ENCODE measurements at places on chromosomes 3 and 15.

- no peak for DNase-seq
Measured at GRCh38 chr3:138946663-138947494, at the start of the genes FOXL2 and FOXL2NB. Gene FOXL2, minus strand, starts transcription at chr3:138947137. Its CDS starts 415 bp downstream, at chr3:138946722. Gene FOXL2NB, plus strand, starts transcription at chr3:138947217. Its CDS starts 148 bp downstream, at chr3:138947365.

- no peak for DNase-seq
Measured at GRCh38 chr3:12759097-12759679, at the start of gene TMEM40. Gene TMEM40, minus strand, starts transcription at chr3:12759259. Its CDS starts 9,427 bp downstream, at chr3:12749832.

GRCh38 chr3:102180280-102180931 lies 254.4 kb upstream of the ZPLD1 start:
- DNase-seq = no peak

- peak; percentile 61 for DNase-seq
Measured at GRCh38 chr3:187669675-187670504, at the start of gene SST. Gene SST, minus strand, starts transcription at chr3:187670394. Its CDS starts 103 bp downstream, at chr3:187670291.

DNA sequence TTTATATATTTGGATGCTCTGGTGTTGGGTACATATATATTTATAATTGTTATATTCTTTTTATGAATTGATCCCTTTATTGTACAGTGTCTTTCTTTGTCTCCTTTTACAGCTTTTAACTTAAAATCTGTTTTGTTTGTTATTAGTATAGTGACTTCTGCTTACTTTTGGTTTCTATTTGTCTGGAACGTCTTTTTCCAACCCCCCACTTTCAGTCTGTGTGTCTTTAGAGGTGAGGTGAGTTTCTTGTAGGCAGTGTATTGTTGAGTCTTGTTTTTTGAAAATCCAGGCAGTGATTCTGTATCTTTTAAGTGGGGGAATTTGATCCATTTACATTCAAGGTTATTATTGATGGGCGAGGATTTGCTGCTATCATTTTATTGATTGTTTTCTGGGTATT lies 62.0 kb downstream of the AP4E1 start:
- DNase-seq = no peak

DNA sequence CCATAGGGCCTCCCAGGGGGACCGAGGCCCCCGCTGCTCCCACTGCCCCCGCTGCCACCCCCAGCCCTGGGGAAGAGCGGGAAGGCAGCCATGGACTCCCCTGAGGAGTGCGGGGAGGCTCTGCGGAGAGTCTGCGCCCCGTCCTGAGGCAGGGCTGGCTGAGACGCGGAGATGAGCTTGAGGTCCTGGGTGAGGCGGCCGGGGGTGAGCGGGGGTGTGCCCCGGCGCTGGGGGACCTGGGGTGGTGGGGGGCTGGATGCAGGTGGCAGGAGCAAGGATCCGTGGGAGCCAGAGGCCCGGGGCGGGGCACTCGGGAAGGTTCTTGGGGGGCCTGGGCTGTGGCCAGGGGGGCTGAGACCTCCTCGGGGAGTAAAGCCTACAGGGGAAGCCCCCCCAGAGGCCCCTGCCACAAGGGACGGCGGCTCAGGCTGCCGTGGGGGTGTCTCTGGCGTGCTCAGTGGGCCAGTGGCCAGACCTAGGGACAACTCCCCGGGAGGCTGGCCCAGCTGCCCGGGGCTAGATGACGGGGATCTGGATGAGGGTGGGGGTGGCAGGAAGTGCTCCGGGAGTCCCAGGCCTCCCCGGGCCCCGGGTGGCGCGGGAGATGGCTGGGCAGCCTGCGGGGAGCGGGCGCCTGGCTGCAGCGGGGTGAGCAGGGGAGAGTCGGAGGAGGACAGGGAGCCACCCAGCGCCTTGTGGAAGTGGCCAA lies 45.9 kb downstream of the HCN4 start:
- no peak for DNase-seq

DNA sequence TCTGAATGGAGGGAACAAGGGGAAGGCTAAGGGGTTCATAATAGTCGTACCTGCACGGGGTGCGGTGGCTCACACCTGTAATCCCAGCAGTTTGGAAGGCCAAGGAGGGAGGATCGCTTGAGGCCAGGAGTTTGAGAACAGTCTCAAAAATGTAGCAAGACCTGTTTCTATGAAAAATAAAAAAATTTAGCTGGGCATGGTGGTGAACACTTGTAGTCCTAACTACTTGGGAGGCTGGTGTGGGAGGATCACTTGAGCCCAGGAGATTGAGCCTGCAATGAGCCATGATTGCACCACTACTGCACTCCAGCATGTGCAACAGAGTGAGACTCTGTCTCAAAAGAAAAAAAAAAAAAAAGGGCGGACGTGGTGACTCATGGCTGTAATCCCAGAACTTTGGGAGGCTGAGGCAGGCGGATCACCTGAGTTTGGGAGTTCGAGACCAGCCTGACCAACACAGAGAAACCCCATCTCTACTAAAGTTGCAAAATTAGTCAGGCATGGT lies 17.9 kb upstream of the HDAC11 start:
- no peak for DNase-seq

DNA sequence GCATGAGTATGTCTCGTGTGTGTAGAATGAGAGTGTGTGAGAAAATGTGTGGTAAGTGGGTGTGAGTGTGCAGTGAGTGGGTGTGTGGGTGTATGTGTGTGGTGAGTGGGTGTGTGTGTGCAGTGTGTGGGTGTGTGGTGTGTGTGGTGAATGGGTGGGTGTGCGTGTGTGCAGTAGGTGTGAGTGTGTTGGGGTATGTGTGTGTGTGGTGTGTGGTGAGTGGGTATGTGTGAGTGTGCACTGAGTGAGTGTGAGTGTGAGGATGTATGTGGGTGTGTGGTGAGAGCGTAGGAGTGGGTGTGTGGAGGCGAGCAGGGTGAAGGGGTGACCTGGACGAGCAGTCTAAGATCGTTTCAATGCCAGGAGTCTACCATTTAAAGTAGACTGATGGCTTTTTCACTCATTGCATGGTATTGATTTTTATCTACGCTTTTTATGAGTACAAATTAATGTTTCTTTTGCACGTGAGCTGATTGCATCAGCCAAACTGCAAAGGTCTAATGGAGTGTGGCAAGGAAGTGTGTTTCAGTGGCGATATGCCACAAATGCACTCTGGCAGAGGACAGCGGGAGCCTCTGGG lies 1.6 kb upstream of the CPN2 start:
- DNase-seq = no peak

GRCh38 chr15:57285386-57285785 lies 90.9 kb upstream of the CGNL1 start:
- no peak for DNase-seq

DNA sequence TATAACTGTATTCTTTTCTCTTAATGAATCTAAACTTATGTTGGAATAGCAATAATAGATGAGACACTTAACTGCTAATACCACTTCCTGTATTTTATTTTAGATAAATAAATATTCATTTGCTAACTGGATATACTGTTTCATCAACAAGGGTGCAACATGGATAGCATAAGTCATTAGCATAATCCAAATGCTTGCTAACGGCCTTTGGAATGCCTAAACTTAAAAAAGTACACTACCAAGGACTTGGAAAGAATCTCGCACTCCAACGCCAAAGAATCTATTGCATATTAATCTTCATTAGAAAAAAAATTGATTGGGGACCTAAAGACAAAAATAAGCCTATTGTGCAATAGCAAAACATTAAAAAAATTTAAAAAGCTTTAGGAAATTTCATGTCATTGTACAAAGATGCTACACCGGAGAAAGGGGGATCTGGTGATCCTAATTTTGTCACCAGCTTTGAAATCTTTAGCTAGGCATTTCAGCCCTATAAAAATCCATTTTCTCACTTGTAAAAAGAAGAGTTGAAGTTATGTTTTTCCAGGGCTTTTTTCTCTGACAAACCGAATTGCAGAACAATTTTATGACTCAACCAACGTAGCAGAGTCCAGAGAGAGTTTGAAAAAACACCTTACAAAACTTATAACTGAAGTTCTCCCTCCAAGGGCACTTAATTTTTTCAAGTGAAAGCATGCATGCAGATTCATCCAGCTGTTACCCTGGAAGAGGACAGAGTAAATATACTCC lies 4.1 kb downstream of the VGLL3 start:
- no peak for DNase-seq

DNA sequence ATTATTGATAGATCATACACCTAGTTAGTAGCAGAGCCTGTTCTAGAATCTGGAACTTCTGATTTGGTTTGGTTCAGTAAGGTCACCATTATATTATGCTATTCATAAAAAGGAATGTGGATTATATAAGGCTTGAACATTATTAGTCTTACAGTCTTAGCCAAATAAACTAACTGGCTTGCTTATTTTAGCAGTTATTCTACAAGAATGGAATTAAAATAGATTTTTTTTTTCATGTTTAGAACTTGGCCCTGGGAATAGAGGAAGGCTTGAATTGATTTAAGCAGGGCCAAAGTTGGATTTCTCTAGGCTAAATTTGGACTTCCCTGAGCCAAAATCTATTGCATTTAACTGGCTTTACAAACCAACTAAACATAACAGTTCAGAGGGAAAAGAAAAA lies 24.4 kb downstream of the DTWD1 start:
- DNase-seq = no peak

- DNase-seq = no peak
Measured at GRCh38 chr3:53109190-53109589, 21.0 kb downstream of the RFT1 start.

DNA sequence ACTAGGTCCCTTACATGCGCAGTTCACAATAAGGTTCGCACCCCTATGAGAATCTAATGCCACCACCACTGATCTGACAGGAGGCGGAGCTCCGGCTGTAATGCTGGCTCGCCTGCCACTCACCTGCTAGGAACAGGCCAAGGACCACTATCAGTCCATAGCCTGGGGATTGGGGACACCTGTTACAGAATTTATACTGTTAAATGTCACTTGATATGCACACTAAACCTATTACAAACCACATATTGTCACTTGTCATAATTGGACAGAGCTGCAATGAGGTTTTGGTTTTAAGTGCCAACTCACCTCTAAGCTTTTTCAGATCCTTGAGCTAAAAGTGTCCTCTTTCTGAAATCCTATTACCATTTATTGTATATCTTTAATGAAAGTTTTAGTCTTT lies 507.9 kb upstream of the TPRG1 start:
- no peak for DNase-seq

DNA sequence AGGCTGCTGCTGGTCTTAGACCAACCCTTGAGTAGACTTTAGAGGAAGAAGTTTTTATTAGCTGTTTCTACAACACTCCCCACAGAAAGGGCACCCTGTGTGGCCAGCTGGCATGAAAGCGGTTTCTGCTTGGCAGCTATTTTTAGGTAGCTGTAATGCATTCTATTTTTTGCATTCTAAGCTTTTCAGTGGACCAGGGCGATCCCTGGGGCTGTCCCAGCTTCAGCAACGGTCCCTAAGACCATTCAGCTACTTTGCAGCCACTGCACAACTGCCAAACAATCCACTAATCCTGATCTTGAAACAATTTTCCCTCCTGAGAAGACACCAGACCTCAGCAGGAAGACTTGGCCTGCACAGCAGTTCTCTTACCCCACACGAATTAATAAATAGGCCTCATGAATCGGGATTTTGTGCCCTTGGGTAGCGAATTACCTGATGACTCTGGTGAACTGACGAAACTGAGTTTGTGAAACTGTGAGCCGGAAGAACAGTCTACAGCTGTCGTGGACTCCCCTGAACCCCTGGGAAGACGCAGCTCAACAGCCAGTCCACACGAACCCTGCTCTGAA lies 14.6 kb upstream of the TFRC start:
- DNase-seq = no peak

GRCh38 chr3:72309661-72310418 lies 524.9 kb upstream of the PROK2 start:
- DNase-seq = no peak

DNA sequence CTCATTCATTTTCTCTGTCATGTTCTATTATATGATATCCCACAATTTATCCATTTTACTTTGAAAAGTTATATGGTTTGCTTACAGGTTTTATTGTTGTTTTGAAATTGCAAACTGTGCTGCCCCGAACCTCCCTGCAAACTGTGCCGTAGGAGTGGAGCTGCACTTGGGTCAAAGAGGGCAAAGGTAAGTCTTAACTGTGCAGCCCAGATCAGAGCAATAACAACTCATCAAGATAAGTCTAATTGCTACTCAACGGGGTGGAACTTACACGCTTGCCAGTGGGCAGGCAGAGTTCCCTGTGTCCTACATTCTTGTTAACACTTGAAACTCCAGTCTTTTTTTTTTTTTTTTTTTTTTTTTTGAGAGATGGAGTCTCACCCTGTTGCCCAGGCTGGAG lies 33.2 kb downstream of the ZDHHC19 start:
- no peak for DNase-seq

DNA sequence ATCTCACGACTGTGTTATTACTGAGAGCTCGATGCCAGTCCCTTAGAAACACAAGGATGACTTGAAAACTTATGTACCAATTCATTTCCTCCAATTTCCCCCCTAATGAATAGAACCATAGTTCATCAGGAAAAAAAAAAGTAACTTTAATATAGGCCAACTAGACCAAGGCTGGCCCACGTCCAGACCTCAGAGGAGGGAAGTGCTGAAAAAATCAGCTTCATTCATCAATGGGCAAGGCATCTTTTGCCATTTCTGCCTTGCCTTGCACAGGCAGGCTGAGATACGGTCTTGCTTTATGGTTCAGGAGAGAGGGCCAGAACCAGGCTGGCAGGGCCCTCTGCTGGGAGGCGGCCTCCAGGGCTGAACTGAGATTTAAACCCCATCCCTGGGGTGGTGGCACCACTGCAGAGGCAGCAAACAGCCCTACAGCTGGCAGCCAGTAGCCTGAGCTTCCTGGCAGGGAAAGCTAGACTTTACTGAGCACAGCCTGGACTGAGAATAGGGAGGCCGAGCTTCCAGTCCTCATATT lies 104.1 kb upstream of the TNFAIP8L3 start:
- DNase-seq = no peak

- DNase-seq = no peak
Measured at GRCh38 chr15:89767411-89767915, 8.7 kb upstream of the MESP2 start.

- no peak for DNase-seq
Measured at GRCh38 chr3:70990185-70990584, 593.3 kb downstream of the FOXP1 start.

DNA sequence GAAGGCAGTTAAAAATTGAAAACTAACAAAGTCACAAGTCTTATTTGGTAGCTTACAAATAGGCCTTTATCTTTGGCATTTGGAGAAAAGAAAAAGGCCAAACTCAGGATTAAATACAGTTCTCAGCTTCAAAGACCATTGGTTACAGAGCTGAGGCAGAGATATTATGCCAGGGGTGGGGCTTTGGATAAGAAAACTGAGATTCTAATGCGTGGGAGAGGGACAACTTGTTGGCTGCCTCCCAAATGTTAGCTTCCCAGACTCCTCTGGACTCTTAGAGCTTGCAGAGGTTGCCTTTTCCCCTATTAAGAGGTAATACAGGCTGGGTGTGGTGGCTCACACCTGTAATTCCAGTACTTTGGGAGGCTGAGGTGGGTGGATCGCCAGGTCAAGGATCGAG lies 231.8 kb downstream of the SQOR start:
- DNase-seq = no peak

DNA sequence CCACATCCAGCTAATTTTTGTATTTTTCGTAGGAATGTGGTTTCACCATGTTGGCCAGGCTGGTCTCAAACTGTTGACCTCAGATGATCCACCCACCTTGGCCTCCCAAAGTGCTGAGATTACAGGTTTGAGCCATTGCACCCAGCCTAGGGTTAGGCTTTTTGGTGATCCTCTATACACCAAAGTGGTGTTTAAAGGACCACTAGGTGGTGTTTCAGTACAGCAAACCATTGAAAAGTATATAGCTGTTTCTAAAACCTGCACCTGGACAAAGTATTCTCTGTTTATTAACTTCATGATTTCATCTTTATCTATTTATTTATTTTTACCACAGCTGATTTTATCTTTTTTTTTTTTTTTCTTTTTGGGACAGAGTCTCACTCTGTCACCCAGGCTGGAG lies 68.4 kb downstream of the MINDY2 start:
- no peak for DNase-seq

Data from neural crest cell (in vitro differentiated cells).